ENCODE measurements at places on chromosomes 1 and 21. TPM values are rescaled to one million over a fixed set of nuclear protein-coding genes. Genes with fewer than 3 reads are reported as not detected.
A peak's percentile ranks its signal among the peaks of the same experiment; 100 is the strongest.

The DCDC2B gene
- total RNA-seq = not detected

The AGL gene
- total RNA-seq = 14.6 TPM

The OR2AK2 gene
- not detected for total RNA-seq

DNA sequence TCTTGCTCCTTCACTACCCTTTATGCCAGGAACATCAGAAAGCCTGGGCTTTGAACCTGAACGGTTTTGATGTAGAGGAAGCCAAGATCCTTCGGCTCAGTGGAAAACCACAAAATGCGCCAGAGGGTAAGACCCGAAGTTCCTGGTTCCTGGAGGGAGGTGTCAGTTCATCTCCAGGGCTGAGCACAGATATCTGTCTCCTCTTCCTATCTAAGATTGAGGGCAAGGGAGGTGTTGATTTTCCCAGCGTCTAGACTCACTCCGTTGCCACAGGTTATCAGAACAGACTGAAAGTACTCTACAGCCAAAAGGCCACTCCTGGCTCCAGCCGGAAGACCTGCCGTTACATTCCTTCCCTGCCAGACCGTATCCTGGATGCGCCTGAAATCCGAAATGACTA, 915 bp downstream of the CDC20 start:
- no peak for DNase-seq

The TYW3 gene
- 33.7 TPM for total RNA-seq

DNA sequence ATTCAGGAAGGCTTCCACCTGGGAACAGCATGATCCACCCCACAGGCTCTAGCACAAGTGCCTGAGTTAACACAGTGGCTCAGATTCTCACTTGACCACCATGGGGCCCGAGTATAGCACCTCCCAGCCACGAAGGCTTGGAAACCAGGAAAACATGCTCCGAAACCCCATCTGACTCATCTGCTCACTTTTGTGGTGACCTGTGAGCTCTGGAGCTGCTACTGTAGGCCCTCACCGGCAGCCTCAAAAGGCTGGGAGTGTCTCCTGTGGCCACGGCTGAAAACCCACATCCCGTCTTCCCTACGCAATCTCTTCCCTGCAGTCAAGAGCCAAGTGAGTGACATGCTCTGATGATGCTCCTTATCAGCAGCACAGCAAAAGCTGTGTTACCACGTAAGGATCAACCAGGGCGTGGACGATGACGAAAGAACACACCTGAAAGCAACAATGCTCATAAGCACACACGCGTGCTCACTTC, 81.4 kb downstream of the TGFBR3 start:
- DNase-seq = peak; percentile 88

- DNase-seq = peak; percentile 43
Measured at GRCh38 chr1:202143011-202143767, 1.3 kb downstream of the ARL8A start.

- DNase-seq = no peak
Measured at GRCh38 chr1:3049164-3049563, 19.8 kb upstream of the PRDM16 start.

GRCh38 chr21:25375675-25376074, 231.6 kb downstream of the MRPL39 start:
- DNase-seq = no peak

DNA sequence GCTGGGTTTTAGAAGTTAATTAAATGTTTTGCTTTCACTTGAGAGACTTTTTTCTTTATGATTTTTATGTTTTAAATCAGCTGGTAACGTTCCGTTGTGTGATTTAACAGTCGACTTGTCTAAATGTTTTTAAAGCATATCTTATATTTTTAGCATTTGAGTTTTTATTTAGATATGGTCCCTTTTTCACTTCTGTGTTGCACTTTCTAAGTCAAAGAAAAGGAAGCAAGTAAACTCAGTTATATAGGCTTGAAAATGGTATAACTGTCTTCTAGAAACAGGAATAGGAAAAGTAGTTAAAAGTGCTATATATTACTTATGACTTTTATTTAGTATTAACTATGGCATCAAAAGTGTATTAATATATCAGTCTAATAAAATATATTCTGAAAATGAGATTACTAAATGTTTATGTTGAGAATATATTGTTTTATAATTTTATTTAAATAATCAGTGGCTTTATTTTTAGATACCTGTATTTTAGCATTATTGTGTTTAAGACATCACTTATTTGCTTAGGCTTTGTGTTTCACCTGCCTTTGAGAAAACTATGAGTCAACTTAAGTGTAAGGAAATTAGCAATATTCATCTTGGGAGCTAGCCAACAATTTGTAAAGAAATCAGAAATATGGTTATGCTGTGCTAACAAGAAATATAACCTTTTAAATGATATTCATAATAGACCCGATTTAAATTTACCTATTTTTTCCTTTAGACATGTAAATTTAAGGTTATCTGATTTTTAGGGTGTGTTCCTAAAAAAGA, 60.5 kb downstream of the RABGAP1L start:
- DNase-seq = no peak

The CFAP126 gene
- total RNA-seq = not detected

DNA sequence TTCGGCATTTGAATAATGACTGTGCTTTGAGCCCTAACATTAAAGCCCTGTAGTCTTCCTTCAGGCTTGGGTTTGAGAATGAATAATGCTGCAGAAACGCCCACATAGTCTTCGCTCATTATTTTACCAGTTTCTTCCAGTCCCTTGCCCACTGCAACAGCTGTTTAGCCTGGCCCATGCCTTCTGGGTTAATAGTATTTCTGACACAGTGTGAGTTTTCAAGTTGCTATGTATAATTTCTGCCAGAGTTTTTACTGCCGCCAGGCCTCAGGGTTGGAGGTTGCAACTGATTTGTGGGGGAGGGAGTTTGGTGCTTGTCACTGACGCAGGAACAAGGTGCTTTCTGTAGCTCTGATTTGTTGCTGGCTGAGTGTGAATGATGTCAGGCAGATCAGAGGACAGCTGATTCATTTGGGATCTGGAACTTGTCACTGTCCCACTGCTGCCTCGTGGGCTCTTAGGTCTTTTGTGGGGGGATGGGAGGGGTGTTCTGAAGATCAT, 109.8 kb downstream of the MAST2 start:
- DNase-seq = peak; percentile 49

- no peak for DNase-seq
Measured at GRCh38 chr1:54220004-54220811, 20.2 kb downstream of the MRPL37 start.

GRCh38 chr1:234851450-234852438, 241.8 kb upstream of the IRF2BP2 start:
- DNase-seq = peak; percentile 24

The TBX19 gene
- 2.6 TPM for total RNA-seq

DNA sequence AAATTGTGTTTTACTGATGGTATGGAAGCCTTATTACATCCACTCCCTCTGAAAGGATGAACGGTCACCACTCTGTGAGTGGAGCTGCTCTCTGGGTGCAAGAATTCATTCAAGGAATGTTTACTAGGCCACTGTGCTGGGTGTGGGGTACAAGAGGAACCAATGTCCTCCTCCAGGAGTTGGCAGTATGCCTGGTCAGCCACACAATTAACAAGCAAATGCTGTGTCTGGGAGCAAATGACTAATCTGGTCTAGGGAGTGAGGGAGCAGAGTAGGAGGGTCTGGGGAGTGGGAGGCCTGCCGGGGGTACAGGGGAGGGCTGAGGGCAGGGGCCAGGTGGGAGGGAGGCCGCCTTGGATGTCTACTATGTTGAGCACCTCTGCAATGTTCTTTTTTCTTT, 27.2 kb upstream of the TDRD10 start:
- no peak for DNase-seq

GRCh38 chr1:226125831-226126230, 60.7 kb downstream of the ACBD3 start:
- no peak for DNase-seq

The ELAVL4 gene
- not detected for total RNA-seq

GRCh38 chr1:17742583-17742982, 12.6 kb upstream of the ACTL8 start:
- no peak for DNase-seq

DNA sequence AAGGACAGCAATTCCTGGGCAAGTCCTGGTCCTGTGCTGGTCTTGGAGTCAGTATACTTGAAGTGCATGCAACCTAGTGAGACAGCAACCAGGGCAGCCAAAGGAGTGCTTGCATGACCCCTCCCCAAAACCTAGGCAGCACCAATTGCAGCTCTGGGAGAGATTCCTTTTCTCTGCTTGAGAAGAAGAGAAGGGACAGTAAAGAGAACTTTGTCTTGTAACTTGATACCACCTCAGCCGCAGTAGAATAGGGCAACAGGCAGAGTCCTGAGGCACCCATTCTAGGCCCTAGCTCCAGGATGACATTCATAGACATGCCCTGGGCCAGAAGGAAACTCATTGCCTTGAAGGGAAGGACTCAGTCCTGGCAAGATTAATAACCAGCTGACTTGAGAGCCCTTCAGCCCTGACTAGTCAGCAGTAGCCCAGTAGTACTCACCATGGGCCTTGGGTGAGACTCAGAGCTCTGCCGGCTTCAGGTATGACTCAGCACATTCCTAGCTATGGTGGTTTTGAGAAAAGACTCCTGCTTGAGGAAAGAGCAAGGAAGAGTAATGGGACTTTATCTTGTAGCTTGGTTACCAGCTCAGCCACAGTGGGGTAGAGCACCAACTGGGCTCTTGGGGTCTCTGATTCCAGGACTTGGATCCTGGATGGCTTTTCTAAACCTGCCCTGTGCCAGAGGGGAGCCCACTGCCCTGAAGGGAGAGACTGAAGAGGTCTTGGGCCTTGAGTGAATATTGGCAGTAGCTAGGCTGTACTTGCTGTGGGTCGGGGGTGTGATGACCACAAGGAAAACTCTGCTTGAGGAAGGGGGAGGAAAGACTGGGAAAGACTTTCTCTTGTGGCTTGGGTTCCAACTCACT, 51.7 kb upstream of the ACADM start:
- DNase-seq = no peak

The GPR37L1 gene
- total RNA-seq = not detected

GRCh38 chr21:32562426-32562825, 22.9 kb downstream of the TCP10L start:
- DNase-seq = peak; percentile 52

DNA sequence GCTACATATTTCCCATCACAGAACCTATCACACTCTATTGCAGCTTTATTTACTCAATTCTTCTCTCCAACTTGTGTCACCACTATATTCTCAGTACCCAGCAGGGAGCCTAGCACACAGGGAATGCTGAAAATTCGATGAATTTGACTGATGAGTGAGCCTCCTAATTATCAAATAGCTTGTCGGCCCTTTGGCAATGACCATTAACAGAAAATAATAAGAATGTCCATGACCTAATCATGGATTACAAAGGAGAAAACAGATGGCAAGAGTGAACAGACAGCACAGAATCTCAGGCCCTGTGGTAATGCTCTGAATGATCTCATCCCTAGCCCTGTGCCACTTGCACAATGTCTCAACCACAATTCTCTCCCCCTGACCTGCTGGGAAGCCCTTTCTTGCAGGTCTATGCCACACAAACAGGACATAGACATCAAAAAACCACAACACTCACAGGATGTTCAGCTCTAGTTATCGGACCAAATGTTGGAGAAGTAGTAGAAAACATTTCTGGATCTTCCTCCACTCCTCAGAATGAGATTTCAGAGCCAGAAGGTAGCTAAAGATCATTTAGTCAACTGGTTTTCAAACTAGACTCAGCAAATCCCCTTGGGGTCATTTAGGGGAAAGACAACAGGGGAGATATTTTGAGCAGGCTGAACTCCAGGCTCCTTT, 68.4 kb downstream of the LUZP1 start:
- DNase-seq = peak; percentile 57

The ANKRD45 gene
- total RNA-seq = 0.11 TPM

The RGS18 gene
- not detected for total RNA-seq

GRCh38 chr1:166170075-166170474, 3.3 kb upstream of the FAM78B start:
- DNase-seq = peak; percentile 19

GRCh38 chr21:15140321-15141019, 75.7 kb upstream of the NRIP1 start:
- DNase-seq = no peak

- peak; percentile 74 for DNase-seq
Measured at GRCh38 chr1:109197158-109198042, 16.3 kb upstream of the SARS1 start.

- no peak for DNase-seq
Measured at GRCh38 chr21:26055010-26055409, 115.6 kb downstream of the APP start.

GRCh38 chr1:100130552-100131077, 2.1 kb downstream of the SASS6 start:
- DNase-seq = no peak

- peak; percentile 81 for DNase-seq
Measured at GRCh38 chr1:61588736-61589672, 135.9 kb downstream of the TM2D1 start.

DNA sequence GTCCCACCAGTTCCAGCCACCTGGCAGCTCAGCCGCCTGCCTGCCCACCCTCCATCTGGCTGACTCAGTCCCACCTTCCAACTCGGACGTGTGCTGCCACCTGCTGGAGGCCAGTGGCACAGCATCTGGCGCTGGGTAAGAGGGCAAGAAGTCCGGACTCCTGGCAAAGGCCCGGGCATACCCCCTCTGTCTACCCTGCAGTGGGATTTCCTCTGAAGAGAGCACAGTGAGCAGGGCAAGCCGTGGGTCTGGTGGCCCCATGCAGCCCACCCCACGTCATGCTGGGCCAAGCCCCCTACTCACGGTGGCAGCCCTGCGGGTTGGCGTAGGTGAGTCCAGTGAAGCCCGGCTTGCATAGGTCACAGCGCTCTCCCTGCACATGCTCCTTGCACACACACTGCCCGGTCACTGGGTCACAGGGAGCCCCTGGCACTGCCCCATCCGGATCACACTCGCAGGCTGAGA, 24.5 kb downstream of the LAMB3 start:
- peak; percentile 89 for DNase-seq
